ENCODE measurements at places on chromosomes 6 and 20.

- no peak for DNase-seq
These were observed 5.4 kb upstream of the PHF1 start for GRCh38 chr6:33405386-33405940.

DNA sequence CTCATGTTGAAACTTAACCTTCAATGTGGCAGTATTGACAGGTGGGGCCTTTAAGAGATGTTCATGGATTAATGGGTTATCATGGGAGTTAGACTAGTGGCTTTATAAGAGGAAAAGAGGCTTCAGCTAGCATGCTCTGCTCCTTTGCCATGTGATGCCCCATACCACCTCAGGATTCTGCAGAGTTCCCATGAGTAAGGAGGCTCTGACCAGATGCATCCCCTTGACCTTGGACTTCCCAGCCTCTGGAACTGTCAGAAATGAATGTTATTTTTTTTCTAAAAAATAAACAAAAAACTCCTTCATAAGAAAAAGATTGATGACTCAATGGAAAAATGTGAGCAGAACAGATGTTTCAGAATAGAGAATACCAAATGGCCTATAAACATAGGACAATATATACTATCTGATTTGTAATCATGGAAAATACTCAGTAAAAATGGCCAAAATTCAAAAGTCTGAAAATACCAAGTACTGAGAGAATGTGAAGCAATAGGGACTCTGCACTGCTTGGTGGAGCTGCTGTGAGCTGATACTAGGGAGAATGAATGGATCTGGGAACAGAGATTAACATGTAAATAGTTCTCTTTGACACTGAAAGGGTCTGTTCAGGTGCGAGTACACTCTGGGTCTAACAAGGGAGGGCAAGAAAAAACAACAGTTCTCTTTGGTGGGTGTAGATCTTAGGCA, 7.4 kb upstream of the TRIM39 start:
- DNase-seq: no peak

DNA sequence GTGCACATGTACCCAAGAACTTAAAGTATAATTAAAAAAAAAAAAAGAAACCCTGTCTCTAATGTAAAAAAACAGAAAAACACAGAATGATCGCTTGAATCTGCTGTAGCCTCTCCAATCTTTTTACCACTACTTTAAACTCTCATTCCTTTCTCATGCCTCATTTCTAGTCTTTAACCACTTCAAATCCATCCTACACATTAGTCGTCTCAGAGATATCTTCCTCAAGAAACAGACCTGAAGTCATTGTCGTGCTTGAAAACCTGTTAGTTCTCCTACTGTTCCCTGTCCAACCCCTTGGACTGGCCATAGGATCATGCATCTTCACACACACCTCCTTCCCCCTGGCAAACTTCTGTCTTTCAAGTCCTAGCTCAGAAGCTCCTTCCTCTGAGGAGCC, 112.1 kb upstream of the BCLAF1 start:
- DNase-seq: no peak

DNA sequence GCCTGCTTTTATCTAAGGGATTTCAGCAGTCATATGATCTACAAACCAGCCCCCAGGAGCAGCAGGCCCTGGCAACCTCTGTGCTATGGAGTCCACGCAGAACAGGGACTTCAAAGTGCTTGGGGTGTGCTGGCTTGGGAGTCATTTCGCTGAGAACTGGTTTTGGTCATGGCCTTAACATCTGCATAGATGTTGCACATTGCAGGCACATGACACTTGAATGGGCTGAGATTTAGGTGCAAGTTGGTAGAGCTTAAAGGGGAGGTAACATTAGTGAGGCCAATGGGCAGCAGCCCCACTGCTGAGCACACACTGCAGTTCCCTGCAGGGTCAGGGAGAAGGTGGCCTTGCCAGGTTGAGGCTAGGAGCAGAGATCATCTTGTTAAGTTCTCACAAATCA, 43.6 kb downstream of the RREB1 start:
- DNase-seq: no peak

GRCh38 chr6:122401104-122401503, 1.7 kb downstream of the HSF2 start:
- no peak for DNase-seq

GRCh38 chr6:137160763-137161162, 12.7 kb downstream of the IL22RA2 start:
- no peak for DNase-seq

GRCh38 chr20:15163632-15164031, 826.2 kb upstream of the FLRT3 start:
- no peak for DNase-seq

DNA sequence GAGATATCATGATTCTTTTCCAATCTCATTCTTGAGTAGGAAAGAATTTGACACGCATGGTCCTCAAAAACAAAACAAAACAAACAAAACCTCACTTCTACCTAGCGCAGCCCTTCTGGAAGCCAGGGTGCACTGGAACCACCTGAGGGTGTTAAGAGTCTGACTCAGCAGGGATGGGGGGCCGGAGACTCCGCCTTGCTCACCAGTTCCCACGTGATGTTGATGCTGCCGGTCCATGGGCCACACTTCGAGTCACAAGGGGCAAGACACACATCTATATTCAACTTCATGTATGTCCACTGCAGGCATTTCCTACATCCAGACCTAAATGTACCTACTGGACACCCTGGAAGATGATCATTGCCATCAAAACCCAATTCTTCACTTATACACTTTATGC, 30.4 kb downstream of the BFSP1 start:
- DNase-seq: no peak
